Stimulated activated CD4-positive, alpha-beta T cell treated with anti-CD3 and anti-CD28 coated beads, TNF-alpha, amount 100 ng/mL, for 48 hours (primary cell): ENCODE measurements at places on chromosomes 12 and 14.

GRCh38 chr12:89427508-89428156 lies 75.3 kb upstream of the DUSP6 start:
- DNase-seq, result no peak

- DNase-seq, result no peak
Measured at GRCh38 chr14:34937442-34937841, 45.4 kb upstream of the SRP54 start.

DNA sequence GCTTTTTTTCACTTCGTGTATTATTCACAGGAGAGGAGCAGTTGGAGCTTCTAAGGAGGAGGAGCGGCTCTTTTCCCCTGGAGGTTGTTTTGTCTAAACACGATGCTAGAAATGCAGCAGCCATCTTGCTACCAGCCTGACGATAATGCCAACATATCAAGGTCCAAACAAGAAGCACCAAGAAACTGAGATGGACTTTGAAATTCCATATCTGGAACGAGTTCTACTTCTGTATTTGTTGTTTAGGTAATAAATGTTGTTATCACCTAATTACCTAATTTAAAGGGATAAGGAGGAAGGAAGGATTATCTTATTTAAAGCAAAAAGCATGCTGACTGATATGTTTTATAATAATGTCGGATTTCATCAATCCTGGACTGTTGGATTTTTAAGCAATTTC lies 174.4 kb upstream of the TMPO start:
- no peak for DNase-seq

- DNase-seq, result no peak
Measured at GRCh38 chr12:105399428-105400081, 69.1 kb downstream of the C12orf75 start.

DNA sequence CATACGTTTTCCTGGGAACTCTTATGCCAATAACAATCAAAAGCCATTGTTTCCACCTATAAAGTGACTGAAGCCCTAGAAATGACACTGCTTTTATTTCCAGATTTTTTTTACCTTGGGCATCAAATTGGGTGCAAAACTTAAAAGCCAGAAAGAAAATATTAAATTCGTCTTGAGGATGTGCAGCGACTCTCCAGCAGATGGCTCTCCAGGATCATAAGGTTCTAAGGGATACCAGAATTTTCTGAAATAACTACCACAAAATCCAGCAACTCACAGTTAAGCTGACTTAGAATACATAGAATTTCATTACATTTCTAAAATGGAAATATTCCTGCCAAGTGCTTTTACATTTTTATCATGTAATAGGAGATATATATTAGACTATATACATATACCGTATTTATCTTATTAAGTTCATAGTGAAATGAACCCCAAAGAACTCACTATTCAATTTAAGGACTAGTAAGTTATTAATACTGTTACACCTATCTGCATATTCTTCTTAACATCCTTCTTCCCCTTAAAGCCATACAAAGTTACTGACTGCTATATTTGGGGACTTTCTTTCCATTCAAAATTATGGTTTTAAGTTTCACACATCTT lies 44.0 kb downstream of the ARMH4 start:
- peak; percentile 6 for DNase-seq

DNA sequence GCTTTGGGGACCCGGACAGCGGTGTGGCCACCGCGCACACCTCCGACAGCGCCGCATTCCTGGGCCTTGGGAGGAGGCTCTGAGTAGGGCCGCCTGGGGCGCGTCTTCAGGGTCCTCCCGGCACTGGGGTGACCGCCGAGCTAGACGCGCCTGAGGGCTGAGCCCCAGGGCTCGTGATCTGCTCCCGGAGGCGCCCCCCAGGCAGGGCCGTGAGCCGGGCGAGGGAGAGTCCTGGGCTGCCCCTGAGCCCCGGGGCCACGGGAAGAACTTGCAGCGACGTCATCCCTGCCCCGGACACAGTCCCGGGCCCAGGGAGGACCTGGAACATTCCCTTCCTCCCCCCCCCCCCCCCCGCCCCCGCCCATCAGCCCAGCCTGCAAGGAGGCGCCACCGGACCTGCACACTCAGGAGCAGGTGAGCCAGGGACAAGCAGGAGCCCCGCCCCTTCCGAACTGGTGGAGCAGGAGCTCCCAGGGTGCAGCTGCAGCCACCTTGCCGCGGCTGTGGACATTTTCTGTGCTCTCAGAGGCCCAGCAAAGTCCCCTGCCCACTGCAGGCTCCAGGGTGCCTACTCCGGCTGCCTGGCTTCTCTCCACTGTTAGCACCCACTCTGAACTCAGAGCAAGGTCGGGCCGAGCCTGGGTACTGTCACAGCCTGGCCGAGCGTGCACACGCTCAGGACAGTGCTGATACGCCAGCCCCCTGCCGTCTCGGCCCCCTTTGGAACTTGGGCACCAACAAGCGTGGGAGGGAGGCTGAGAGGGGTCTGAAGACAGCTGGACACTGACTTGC lies 50.7 kb downstream of the A2M start:
- no peak for DNase-seq

- no peak for DNase-seq
Measured at GRCh38 chr12:102957339-102958050, at the start of gene ASCL1. ASCL1 (plus strand) TSS chr12:102957674; CDS start chr12:102958245, 571 bp downstream.

DNA sequence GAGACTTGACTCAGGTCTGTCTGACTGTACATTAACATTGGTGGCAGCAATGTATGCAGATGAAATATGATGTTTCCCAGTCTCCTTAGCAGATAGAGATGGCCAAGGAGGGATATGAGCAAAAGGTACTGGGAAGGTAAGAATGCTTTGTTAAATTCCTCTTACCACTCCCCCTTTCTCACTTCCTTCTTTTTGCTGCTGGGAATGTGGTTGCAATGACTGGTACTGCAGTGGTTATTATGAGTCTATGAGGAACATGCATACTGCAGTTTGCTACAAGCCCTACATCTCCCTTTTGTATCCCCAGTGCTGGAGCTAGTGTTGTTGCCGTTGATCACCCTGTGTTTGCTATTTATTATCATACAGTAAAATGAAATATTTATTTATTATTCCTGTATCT lies 35.9 kb downstream of the ALDH1L2 start:
- DNase-seq, result no peak

GRCh38 chr14:80867091-80867490 lies 74.4 kb downstream of the CEP128 start:
- no peak for DNase-seq

GRCh38 chr14:71658261-71658860 lies 273.9 kb upstream of the RGS6 start:
- no peak for DNase-seq

DNA sequence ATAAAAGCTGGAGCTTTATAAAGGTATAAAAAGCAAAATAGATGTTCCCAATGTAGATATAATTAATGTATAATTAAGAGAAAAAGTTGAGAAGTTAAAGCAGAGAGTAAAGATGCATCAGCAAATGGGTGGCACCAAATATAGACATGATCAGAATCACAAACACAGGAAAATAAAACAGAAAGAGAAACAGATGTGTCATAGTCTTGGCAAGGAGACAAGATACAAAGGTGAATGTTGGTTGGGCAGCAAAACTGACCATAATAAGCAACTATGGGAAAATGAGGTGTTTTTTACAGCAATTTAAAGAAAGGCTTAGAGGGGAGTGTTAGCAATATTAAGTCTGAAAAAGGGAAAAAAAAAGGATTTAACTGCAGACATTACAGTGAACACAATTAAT lies 135.4 kb upstream of the CLEC14A start:
- no peak for DNase-seq

DNA sequence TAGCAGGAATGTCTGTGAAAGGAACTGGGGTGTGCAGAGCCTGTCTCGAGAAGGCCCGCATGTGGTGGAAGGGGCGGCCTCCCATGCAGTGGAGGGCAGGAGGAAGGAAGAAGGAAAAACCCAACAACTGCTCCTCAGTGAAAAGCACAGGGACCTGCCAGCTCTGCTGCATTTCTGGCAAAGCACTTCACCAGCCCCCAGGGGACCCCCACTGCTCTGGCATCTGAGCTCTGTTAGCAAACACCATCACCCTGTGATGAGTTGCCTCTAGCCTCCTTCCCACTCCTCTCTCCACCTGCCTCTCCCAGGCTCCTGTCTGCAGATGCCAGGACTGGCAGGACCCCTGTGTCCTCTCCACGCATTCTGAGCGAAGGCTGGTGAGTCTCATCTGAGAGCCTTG lies 69.0 kb upstream of the DDX11 start:
- no peak for DNase-seq

GRCh38 chr14:24072436-24072835 lies 1.1 kb downstream of the CPNE6 start:
- DNase-seq, result no peak

DNA sequence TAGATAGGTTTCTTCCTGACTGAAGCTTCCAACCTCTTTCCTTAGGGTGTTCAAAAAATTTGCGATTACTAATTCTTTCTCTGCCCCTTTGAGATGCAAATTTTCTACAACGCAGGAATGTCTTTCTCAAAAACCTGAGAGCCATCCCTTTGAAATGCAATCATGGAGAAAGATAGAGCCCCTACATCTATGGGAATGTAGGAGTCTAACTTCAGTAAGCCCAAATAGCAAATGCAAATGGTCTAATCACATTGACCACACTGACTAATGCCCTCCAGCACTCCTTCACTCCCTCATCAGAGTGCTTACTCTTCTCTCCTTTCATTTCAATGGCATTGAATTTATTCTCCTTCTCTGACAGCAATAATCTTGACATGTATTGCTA lies 107.1 kb downstream of the SLC6A15 start:
- no peak for DNase-seq

GRCh38 chr14:43204816-43205215 lies 1302.3 kb downstream of the FSCB start:
- no peak for DNase-seq

DNA sequence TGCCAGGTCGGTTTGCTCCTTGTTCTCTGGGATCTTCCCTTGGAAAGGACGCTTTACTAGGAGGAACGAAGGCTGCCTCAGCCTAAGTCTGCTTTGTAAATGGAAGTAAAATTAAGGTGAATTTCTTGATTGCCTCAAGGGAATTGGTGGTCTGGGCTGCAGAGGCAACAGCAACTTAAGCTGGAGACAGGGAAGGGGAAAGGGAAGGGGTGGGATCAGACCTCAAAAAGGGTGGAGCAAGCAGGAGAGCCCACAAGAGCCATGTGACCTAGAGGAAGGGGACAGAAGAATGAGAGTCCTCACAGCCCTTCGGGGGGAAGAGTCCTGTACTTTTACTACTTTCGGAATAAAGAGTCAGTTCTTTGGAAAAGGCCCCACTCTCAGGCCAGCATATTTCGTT lies 147.9 kb downstream of the PPM1H start:
- DNase-seq, result no peak

DNA sequence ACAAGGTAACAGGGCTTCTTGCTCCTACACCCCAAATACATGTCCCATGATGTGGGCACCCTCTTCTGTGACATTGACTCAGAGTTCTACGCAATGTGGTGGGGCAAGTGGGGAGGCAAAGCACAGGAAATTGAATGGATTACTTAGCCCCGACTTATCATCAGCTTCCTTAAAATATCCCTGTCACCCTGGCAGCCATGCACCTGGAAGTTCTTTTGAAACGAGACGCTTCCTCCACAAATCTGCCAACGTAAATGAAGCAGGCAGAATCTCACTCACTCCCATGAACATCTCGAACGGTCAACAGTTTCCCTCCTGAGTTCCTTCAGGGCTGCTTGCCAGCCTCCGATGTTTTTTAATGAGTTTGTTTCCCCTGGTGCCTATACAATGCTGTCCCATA lies 33.5 kb downstream of the RNFT2 start:
- DNase-seq, result no peak

GRCh38 chr12:3455312-3455711 lies 35.7 kb upstream of the PRMT8 start:
- DNase-seq, result no peak
